Hematopoietic multipotent progenitor cell (in vitro differentiated cells): ENCODE measurements at places on chromosomes 2 and 18.

- DNase-seq, result no peak
Measured at GRCh38 chr2:119371111-119371510, 4.3 kb downstream of the DBI start.

DNA sequence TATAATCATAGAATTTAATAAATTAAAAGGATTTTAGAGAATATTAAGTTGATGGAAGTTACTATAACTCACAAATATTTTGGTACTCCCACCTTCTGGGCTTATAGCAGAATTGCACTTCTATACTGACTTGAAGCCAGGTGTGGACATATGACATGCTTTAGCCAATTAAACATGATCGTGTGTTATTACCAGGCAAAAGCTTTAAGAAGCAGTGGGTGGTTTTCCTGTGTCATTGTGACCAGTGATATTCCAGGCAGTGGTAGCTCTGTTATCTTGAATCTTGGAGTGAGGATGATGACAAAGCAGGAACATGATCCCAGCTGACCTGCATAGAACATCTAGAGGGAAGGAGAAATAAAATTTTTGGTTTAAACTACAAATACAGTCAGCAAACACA is 370.9 kb upstream of the ZEB2 start:
- DNase-seq, result no peak

DNA sequence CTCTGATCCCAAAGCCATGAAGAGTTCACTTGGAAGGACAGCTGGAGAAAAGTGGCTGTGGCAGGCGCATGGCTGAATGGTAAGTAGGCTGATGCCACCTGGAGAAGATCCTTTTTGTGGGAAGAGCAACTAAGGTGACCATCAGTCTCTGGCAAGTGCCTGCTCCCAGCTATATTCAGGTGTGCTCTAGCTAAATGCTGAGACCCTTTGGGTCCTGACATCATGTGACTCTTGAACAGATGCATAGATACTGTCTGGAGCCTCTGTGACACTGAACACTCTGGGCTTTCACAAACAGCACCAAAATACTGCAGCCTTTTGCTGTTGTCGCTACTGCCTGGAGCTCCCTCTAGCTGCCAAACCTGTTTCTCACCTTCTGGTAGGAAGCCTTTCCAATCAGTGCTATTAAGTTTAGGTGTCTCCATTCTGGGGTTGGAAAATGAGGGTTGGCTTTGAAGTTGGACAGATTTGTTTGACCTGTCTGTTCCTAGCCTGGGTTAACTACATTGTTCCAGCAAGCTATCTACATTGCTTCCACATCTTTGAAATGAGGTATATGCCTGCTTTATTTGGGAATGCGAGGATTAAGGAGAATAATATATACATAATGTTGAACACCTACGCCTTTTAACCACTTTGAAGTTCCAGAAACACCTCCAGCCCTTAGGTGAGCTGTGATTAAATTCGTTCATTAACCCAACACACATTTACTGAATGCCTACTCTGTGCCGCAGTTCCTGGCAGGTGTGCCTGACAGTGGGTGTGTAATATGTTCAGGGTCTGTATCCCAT is 3.1 kb downstream of the EGR4 start:
- no peak for DNase-seq

- DNase-seq, result no peak
Measured at GRCh38 chr2:128543646-128544045, 225.0 kb upstream of the HS6ST1 start.

DNA sequence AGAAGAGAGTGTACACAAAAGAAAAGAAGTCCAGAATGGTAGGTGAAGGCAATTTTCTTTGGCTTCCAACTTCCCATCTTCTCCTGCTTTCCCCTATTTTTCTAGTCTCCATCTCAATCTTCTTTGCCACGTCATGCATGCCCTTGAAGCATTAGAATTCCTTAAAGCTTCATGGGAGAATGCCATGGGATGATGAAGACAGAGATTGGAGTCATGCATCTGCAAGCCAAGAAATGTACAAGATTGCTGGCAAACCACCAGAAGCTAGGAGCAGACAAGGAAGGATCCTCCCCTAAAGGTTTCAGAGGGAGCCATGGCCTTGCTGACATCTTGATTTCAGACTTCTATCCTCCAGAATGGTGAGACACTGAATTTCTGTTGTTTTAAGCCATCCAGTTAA is 305.9 kb downstream of the HRH4 start:
- DNase-seq, result no peak

- no peak for DNase-seq
Measured at GRCh38 chr2:19635951-19636510, 265.8 kb downstream of the TTC32 start.

- DNase-seq, result no peak
Measured at GRCh38 chr18:22314420-22314819, 103.3 kb downstream of the CTAGE1 start.

DNA sequence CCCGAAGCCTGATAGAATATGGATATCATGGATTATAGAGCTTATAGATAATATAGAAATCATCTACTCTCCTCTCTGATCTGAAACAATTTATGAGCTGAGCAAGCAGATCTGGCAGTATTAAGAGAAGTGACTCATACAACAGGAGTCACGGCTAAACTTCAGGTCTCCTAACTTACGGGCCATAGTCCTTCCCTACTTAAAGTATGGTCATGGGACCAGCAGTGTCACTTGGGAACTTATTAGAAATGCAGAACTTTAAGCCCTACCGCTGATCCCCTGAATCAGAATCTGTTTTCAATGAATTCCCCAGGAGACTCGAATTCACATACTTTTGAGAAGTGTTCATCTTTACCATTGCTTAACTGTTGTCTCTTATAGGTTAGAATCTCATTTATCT is 195.7 kb upstream of the FANCL start:
- no peak for DNase-seq

- no peak for DNase-seq
Measured at GRCh38 chr18:75003764-75004690, 204.9 kb downstream of the PTGR3 start.

DNA sequence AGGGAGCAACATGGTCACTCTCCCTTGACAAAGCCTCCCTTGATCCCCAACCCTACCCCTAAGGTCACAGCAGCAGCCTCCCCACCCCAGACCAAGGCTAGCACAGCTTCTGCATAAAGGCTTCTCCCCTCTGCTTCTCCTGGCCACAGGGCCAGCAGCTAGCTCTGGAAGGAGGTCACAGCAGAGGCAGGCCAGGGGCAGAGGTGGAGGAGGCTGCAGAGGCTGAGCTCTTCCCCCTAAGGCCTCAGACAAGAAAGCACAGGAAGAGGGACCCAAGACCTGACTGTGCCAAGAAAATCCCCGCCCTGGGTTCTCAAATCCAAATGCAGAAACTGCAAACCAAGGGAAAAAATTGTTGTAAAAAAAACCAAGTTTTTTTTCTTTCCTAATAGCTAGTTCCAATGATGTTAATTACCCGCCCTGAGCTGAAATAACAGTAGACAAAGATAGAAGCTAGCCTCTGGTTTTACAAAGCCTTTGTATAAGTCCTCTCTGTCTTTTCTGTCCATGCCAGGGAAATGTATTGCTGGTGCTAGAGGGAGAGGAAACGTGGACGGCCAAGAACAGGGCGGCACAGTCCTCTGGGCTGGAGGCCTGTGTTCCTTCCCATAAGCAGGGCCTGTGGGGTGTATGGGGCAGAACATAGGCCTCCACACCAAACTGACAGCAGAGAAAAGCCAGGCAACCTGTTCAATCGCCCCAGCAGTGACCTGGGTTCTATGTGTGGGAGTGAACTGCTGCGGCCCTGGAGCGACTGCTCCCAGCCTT is 79.5 kb downstream of the POLR1A start:
- no peak for DNase-seq

DNA sequence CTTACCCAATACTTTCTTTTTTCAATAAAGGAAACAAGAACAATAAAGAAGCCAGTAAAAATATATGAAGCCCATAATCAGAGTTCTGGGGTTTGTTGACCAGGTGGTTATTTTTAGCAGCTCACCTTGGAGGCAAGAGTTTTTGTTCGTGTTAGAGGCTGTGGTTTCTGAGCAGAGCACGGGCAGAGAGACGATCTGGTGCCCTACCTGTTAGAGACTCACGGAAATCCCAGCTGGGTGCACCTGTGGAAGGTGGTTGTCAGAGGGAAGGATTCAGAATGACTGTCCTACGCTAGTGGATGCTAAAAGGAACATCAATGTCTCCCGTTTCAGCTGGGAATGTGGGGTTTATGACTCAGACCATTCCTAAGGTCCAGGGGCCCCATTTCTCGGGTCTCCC is 87.6 kb downstream of the NRP2 start:
- no peak for DNase-seq

DNA sequence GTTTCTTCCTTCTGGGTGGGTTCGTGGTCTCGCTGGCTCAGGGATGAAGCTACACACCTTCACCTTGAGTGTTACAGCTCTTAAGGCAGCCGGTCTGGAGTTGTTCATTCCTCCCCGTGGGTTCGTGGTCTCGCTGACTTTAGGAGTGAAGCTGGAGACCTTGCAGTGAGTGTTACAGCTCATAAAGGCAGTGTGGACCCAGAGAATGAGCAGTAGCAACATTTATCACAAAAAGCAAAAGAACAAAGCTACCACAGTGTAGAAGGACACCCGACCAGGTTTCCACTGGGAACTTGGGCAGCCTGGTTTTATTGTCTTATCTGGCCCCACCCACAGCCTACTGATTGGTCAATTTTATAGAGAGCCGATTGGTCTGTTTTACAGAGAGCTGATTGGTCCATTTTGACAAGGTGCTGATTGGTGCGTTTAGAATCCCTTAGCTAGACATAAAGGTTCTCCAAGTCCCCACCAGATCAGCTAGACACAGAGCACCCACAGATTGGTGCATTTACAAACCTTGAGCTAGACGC is 20.1 kb upstream of the ROCK1 start:
- no peak for DNase-seq

- DNase-seq, result no peak
Measured at GRCh38 chr2:107936433-107937359, 49.6 kb upstream of the SLC5A7 start.

- DNase-seq, result no peak
Measured at GRCh38 chr18:22344908-22345670, 72.6 kb downstream of the CTAGE1 start.

DNA sequence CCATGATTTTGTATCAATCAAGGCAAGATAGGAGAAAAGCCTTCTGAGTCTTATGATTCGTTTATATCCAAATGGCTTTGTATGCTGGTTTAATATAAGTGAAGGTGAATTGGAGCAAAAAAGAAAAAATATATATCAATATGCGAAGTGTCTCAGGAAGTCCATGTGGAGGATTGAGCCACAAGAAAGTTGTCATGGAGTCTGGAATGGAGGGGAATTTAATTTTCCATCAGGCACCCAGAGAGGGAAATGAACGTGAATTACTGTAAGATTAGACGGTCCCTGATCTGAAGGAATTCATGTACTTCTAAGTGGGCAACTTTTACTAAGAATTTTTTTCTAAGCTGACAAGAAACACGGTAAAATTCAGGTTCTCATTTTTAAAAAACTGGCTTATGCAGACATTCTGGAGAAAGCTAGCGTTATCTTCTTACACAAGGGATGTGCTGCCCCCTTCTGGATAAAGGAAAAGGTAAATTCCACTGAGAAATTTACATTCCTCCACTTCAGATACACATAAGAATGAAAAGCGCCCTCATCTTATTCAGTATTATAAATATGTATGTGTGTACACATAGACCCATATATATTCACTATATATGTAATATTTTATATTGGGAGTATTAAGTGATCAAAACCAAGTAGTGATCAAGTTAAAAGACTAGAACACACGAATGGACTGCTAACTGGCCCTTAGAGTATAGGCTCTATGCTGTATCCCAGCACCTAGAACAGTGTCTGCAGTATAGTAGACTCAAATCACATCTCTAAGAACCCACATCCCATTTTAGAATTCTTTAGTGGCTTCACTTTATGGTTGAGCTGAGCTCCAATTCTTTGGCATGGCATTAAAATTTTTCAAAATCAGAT is 289.0 kb upstream of the TFPI start:
- peak; percentile 71 for DNase-seq

GRCh38 chr2:162297925-162298552 is 20.4 kb downstream of the IFIH1 start:
- peak; percentile 35 for DNase-seq

DNA sequence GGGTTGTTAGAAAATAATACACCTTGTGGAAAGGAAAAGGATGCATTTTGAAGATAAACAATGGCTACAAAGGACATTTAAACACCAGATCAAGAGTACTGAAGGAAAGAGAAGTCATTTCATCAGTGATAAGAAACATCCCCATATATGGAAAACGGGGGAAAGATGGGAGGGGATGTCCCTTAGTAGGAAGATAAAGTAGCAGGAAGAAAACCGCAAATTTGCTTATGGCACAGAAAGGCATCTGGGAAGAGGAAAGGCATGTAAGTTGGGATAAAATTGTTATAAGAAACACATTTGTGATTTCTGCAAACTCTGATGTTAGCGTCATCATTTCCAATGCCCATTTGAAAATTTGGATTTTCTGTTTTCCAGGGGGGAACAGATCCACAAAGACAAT is 10.5 kb upstream of the LYPD1 start:
- no peak for DNase-seq

DNA sequence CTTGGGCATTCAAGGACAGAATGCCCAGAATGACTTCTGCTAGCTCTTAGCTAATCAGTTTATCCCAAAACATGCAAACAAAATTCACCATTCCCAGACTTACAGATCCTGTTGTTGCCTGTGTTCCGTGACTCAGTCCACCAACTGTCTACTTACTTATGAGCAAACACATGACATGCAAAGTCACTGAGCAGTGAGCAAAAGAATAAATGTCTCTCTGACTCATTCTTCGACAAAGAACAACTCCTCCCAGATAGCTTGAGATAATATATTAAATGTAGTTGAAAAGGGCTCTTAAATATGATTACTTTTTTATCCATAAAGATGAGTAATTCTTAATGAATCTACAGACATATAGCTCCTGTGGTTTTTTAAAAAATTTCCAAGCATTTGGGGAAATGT is 9.0 kb upstream of the CREG2 start:
- DNase-seq, result no peak

- DNase-seq, result no peak
Measured at GRCh38 chr2:113376913-113377445, 60.5 kb upstream of the ZNG1B start.

GRCh38 chr2:121063471-121063870 is 221.5 kb downstream of the TFCP2L1 start:
- no peak for DNase-seq

- no peak for DNase-seq
Measured at GRCh38 chr18:57212678-57213077, 65.8 kb downstream of the BOD1L2 start.

GRCh38 chr18:13464432-13465123 is 246.0 kb downstream of the LDLRAD4 start:
- peak; percentile 91 for DNase-seq

- no peak for DNase-seq
Measured at GRCh38 chr2:30127016-30127893, 19.6 kb upstream of the YPEL5 start.

GRCh38 chr2:43217228-43218154 is 8.9 kb downstream of the ZFP36L2 start:
- no peak for DNase-seq

GRCh38 chr18:68935686-68936085 is 137.8 kb downstream of the CCDC102B start:
- DNase-seq, result no peak
